ENCODE measurements at places on chromosomes 1 and 21.
A peak's percentile ranks its signal among the peaks of the same experiment; 100 is the strongest.

- no peak for DNase-seq
These were observed 1.2 kb downstream of the SNAPIN start for GRCh38 chr1:153659656-153660055.

DNA sequence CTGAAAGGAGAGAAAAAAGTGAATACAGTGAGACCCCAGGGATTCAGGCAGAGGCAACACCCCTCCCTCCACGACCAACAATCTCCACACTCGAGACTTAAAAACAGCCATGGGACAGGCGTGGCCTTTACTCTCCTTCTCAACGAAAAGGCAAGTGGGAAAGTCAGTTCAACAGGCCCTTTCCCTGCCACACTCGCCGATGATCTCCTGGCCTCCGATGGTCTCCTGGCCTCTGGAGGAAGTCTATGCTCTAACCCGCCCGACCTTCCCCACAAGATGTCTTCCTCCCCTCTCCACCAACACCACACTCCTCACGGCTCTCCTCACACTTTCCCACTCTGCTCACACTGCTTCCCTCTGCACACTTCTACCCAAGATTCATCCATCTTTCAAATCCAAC is 7.6 kb downstream of the PSMG1 start:
- no peak for DNase-seq

DNA sequence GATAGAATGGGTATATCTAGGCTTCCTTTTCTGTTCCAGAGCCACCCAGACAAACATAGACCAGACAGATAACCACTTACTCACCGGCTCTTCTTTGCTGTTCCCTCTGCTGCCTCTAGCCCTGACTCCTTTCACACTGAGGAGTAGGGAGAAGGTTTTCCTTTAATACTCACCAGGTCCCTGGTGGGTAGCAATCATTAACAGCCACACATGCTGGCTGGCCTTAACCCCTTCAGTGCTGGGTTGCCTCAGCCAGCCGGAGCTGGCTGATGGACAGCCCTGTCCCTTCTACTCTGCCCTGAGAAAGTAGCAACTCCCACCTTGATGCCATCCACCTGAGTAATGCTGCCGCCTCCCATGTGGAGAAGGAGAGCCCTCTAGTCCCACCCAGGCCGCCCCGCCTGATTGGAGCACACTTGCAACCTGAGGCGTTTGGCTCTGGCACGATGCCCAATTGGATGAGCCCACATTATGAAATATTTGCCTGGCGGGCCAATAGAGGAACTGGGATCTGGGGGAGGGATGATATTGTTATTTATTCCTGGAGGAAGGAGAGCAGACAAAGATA is 71.6 kb downstream of the PLEKHA6 start:
- no peak for DNase-seq

DNA sequence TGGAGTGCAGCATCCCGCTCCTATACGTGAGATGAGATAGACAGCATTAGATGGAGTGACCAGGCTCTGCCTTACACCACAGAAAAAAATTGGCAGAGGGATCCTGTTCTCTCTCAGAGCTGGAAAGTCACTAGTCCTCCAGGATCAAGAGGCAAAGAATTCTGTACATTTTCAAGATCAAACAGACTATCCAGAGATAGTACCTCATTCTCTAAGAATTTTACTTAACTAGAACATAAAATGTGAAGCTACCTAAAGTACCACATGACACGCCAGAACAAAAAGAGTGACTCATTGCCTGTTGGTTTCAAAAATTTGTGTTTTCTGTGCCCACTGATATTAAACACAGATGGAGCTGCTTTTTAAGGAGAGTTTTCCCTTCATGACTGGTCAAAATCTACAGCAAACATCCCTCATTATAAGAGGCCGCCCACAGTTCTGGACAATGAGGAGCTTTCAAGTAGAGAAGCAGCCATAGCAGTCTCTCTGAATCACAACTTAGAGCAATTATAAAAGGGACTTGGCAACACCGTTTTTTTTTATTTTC is 32.3 kb downstream of the CD160 start:
- peak; percentile 65 for DNase-seq

DNA sequence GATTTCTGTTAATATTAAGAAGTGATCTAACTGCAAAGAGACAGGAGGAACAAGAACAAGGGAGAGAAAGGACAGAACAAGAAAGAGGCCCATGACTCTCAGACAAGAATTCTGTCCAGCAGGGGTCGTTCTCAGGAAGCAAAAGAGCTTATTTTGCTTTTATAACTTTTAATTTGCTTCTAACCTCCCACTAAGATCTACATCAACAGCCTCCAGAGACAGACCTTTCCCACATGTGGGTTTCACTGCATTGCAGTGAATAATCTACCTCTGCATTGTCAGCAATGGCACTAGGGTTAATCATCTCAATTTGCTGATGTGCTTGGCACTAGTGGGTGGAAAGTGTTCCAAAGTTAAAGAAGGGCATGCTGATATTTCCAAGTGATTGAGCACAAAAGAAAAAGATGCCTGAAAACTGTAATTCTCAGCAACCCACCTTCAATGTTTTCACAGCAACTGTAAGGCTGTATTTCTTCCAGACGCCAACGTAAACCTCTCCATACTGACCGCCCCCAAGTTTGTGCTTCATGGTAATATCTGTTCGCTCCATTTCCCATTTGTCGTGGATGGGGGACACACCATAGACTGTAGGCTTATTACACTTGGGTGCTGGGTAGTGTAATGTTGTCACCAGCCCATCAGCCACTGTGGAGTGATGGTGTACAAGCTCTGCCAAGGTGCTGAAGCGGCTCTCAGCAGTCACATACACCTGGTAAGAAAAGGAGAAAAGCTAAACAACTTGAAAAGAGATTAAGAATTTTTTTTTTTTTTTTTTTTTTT is 39.5 kb downstream of the TOR3A start:
- DNase-seq: no peak

GRCh38 chr1:26257222-26257621 is 22.7 kb upstream of the SH3BGRL3 start:
- no peak for DNase-seq

DNA sequence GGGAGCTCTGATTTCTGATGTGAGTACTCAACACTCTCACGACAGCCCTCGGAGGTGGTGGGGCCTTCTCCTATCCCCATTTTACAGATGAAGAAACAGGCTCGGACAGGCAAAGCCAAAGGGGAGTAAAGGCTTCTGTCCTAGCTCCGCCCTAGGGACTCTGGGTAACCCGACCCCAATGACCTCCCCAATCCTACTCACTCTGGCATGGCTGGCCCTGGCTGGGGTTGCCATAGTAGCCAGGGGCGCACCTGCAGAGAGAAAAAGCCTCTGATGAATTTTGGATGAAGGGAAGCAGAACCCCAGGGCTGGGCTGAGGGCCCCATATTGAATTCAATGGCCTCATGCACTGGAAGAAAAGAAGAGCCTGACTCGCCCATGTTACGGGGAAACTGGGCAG is 61.1 kb downstream of the LDLRAD2 start:
- no peak for DNase-seq

GRCh38 chr21:20814090-20814489 is 184.1 kb upstream of the NCAM2 start:
- no peak for DNase-seq

GRCh38 chr1:17777330-17777729 is 22.2 kb downstream of the ACTL8 start:
- DNase-seq: no peak

GRCh38 chr1:174169342-174169741 is 10.0 kb downstream of the RABGAP1L start:
- DNase-seq: no peak

- DNase-seq: no peak
These were observed 1612.7 kb downstream of the AMY1C start for GRCh38 chr1:105362438-105362837.

DNA sequence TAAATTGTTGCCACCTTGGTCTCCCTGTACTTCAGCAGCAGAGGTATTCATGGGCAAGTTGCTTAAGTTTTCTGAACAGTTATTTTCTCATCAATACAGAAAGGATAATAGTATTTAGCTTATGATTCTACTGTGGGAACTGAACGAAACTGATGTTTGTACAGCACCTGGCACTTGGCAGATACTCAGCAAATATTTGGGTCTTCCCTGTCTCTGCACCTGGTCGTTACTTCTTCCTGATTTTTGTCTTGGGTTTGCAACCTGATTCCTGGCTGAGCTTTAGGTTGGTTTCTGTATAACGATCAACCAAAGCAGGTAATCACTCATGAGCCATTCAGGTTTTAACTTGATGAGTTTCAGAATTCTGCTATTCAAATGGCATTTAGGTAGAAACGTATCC is 490.6 kb downstream of the KIF26B start:
- DNase-seq: no peak

- DNase-seq: no peak
These were observed 18.9 kb upstream of the SELENON start for GRCh38 chr1:25781130-25781433.

DNA sequence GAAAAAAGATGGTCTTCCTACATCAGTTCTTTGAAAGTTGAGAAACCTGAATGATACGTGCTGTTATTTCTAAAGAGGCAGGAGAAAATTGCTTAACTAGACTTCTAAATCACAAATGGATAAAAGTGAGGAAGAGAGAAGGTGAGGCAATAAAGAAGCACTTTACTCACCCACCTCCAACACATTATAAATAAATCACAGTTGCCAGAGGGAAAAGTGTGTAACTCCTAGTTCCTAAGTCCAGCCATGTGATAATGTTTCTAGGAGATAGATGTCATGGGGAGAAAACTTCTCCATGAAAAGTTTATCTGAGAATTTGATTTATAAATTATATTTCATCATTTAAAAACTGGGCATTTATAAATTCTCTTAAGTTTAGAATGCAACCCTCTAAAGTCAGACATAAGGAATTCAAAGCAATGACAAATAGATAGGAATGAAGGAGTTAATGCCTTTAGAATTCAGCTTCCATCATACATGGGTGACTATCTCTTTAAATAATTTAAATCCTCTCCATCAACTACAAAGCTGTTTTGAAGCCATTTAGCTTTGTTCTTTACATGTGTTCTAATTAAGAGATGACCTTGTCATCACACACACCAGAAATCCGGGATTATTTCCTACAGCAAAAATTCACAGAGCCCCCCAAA is 60.0 kb downstream of the NRIP1 start:
- DNase-seq: no peak

GRCh38 chr1:225388372-225388771 is 39.5 kb downstream of the LBR start:
- no peak for DNase-seq

DNA sequence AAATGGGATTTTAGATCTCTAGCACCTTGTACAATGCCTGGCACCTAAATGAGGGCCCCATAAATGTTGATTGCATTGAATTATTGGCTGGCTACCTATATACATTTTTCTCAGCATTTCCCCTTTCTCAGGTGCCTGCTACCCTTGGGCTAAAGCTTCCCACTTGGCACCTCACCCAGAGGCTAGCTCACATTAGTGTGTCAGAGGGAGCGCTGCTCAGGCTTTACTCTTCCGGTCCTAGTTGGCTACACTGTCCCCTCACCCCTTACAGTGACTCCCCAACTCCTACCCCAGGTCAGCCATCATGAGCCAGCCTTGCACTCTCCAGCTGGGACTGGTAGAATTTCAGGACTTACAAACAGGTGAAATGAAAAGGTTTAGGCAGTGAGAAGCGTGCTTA is 9.5 kb downstream of the TRAF5 start:
- no peak for DNase-seq

- no peak for DNase-seq
These were observed 17.3 kb upstream of the TNFSF4 start for GRCh38 chr1:173224280-173224892.

- DNase-seq: no peak
These were observed 82.3 kb downstream of the DENND1B start for GRCh38 chr1:197692965-197693364.

- no peak for DNase-seq
These were observed 11.3 kb downstream of the DCAF8 start for GRCh38 chr1:160251011-160251410.

GRCh38 chr21:28375708-28376385 is 616.8 kb downstream of the LTN1 start:
- DNase-seq: no peak

GRCh38 chr1:93042187-93043056 is 36.7 kb upstream of the MTF2 start:
- DNase-seq: no peak

- DNase-seq: no peak
These were observed 358.9 kb downstream of the DISC1 start for GRCh38 chr1:231985296-231986023.

GRCh38 chr1:182069028-182069466 is 7.5 kb upstream of the ZNF648 start:
- DNase-seq: peak; percentile 57

- no peak for DNase-seq
These were observed 59.1 kb downstream of the MEGF6 start for GRCh38 chr1:3552176-3552575.

- DNase-seq: peak; percentile 18
These were observed 117.7 kb downstream of the ERG start for GRCh38 chr21:38380481-38381137.

DNA sequence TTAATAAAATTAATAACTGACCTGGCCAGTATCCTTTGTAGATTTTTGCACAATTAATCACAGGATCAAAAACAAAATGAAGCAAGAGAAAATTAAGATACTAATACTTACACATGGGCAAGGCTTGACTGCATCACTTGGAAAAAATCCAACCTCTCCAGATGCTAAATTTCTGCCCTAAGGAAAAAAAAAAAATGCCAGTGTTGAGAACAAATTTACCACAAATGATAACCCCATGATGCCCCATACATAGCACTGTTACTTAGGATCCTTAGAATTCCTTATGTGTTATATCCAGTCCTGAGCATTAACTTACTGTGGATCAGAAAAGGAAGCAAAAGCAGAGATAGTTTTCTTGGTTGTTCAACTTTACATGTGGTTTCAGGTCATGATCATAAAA is 347.5 kb downstream of the VAV3 start:
- DNase-seq: no peak

DNA sequence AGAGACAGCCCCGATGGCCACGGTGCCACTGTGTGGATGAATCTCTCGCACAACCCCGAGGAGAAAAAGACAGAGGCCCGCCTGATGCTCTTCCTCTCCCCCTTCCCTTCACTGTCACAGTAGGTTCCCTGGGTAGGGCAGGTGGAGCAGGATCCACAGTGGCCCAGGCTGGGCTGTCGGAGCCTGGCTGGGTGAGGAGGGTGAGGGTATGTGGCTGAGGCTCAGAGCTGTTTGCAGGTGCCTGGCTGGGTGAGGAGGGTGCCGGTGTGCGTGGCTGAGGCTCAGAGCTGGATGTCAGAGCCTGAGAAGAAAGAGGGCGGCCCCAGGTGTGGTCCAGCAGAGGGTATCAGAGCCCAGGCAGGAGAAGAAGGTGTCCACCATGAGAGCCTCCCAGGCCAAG is 2.7 kb downstream of the CFAP74 start:
- no peak for DNase-seq

- DNase-seq: no peak
These were observed 56.7 kb downstream of the SRSF11 start for GRCh38 chr1:70277875-70278274.

- DNase-seq: no peak
These were observed 90.7 kb downstream of the VPS13D start for GRCh38 chr1:12320486-12320885.

GRCh38 chr1:170271430-170272161 is 125.8 kb downstream of the NTMT2 start:
- no peak for DNase-seq

GRCh38 chr1:205046870-205047269 is 3.9 kb downstream of the CNTN2 start:
- no peak for DNase-seq
